Activated CD4-positive, CD25-positive, alpha-beta regulatory T cell (primary cell): ENCODE measurements at places on chromosomes 11 and 22.

- DNase-seq: no peak
These were observed 4.2 kb downstream of the LMO1 start for GRCh38 chr11:8259306-8259959.

DNA sequence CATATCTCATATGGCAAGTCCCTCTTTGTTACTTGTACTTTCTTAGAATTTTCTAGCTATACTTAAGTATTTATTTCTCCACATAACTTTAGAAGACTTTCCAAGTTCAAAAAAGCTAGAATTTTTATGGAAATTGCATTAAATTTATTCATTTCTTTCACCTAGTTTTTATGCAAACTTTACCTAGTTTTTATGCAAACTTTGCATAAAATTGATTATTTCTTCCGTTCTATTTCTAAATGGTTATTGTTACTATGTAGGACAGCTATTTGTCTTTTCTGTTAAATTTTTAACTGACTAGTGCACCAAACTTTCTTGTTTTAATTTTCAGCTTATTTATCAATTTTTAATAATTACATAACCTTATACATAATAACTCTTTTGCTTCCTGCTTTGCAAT, 3.2 kb upstream of the CREBZF start:
- no peak for DNase-seq

DNA sequence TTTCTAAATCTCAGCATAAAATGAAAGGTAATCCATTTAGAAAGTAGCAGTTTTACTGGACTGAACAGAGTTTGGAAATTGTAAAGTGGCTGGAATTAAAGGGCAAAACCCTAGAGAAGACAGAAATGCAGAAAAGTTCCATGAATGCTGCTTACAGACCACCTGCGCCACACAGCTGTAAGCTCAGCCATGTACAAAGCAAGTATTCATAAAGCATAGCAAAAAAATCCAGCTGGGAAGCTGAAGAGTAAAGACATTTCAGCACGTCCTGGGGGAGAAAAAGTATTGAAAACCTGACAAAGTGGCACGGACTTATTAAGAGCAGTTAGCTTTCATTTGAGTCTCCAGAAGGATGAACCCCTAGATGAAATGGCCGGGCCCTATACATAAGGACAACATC, 220.1 kb upstream of the CNTN5 start:
- no peak for DNase-seq

- no peak for DNase-seq
These were observed 15.1 kb downstream of the MCHR1 start for GRCh38 chr22:40694411-40694810.

DNA sequence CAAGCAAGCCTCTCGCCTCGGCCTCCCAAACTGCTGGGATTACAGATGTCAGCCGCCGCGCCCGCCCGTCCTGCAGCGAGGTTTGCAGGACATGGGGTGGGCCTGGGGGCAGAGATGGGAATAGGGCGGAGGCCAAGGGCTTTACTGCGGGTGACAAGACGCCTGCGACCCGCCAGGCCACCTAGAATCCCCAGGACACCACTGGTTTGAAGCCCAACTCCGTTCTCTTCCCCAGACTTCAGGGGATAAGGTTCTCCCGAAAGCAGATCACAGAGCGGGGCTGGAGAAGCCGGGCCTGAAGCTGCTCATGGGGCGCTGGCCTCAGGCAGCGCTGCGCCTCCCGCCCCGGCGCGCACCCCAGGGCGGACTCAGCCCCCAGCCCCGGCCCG, 354 bp downstream of the POLR2L start:
- no peak for DNase-seq

- DNase-seq: no peak
These were observed 90.3 kb downstream of the PAX6 start for GRCh38 chr11:31720671-31721365.

DNA sequence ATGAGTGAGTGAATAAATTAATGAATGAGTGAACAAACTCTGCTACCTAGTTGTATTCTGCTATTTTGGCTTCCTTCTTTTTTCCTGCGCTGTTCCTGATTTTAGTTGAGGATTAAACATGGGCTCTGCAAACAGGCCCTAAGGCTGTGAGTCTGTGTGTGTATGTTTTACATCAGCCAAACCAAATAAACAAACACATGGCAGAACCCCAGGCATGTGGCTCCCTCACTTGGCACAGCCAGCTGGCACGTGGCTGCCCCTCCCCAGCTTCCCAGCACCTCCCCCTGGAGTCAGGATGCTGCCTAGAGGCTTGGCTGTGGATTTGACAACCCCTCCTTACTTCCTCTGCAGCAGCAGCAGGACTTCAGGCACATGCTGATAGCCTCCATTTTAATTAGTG, 593.2 kb downstream of the INSC start:
- no peak for DNase-seq

- no peak for DNase-seq
These were observed 768.7 kb downstream of the ETS1 start for GRCh38 chr11:127818625-127819024.

DNA sequence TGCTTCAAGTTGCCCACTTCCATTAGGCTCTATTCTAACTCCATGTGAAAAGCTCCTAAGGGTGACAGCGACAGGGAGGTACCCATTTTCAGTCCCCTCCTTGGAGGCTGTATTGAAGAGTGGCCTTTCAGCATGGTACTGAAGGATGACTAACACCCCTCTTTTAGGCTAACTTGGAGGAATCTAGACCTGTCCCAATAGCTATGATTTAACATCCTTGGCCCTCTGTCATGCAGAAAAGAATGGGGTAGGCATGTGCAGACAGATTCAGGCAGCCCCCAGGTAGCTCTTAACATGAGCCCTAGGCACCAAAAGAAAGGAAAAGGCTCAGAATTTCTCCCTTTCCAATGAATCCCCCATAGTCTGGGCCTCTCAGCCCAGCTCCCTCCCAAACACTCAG, 89.3 kb upstream of the AMOTL1 start:
- no peak for DNase-seq

DNA sequence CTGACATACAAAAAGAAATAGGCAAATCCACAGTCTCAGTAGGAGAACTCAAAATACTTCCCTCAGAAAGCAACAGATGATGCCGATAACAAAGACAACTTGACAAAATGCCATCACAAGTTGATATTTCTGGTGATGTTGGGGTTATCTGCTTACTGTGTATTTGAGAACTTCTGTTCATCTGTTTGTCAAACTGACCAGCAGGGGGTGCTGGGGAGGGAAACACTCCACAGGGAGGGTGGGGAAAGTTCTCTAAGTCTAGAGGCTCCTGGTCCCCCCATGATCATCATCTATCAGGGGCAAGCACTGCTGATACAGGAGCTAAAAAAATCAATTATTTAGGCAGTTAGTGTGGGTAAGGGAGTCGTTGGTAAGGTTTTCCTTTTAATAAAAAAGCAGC, 19.2 kb downstream of the GLYATL1 start:
- DNase-seq: no peak

DNA sequence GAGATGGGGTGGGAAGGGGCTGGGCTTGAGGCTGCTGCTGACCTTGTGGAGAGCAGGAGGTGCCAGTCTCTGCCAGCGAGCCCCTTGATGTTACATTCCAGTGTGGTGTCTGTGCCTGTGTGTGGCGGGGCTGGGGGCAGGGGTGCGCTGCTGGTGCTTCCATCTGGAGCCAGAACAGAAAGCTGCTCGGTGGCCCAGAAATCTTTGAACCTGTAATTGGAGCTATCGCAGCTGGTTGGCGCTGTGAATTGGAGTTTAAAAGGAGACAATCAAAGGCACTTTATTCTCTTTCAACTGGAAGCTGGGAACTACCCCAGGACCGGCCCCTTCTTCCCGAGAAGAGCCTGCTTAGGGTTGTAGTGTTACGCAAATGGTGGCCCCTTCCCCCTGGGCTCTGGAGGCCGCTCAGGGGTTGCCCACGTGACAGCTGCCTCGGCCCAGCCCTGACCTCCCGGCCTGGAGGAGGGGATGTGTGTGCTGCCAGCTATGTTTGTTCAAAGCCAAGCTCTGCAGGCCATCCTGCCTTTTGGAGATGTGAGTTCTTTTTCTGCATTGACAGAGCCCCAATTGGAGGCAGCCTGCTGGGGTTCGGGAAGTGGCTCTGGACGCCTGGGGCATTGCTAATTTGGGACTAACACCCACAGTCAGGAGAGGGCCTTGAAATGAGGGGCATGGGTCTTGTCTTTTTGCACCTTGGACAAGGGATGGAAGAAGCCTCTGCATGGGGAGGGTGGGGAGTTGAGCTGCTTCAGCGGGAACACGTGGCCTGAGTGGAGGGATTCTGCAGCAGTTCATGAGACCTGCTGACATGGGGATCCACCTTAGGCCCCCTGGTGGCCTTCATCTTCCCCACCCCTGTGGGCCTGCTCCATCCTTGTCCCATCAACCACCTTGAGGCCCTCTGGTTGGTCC, 14.0 kb upstream of the ARSA start:
- DNase-seq: no peak

GRCh38 chr11:15839061-15839460, 517.3 kb downstream of the SOX6 start:
- DNase-seq: no peak

DNA sequence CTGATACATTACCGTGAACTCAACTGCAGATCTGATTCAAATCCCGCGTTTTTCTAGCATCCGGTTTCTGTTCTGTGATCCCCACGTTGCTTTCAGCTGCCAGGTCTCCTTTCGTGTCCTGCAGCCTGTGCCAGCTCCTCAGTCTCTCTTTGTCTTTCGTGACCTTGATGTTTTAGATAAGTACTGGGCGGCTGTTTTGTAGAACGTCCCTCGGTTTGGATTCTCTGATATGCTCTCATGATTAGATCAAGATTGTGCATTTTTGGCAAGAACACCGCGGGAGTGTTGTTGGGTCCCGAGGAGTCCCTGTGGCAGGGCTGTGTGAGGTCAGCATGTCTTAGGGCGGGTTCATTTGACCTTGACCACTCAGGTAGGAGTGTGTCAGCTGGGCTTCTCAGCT, 38.6 kb downstream of the KCNQ1 start:
- no peak for DNase-seq

DNA sequence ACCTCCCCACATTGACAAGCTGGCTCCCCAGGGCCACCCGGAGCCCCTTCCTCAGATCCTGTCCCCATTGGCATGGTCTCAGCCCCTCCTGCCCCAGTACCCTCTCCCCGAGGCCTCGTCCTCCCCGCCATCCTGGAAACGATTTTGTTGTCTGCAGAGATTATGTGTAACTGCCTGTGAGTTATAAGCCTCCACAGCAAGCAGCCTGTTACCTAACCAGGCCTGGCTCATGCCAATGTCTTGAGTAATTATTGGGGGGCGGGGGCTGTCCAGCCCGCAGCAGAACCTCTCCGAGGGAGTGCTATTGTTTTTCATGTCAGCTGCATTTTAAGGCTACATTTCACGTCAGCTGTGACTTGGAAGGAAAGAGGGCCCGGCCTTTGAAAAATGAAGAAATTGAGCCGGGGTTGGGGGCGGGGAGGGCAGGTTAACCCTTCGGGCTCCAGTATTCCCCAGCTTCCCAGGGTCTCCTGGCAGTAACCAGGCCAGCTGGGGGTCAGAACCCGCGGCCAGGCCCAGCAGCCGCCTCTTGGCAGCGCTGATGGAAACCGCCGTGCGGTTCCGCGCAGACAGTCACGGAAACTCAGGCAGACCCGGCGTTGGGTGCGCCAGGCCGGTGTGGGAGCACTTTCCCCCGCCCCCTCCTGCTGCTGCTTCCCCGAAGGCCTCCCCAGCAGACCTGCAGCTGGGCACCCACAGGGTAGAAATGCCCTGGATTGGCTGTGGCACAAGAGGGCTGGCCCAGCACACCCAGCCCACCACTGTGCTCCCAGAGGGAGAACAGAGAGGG, 59.5 kb downstream of the CDKN1C start:
- no peak for DNase-seq

GRCh38 chr11:103749158-103749557, 287.3 kb upstream of the DDI1 start:
- DNase-seq: no peak

- no peak for DNase-seq
These were observed 127.5 kb upstream of the SERPIND1 start for GRCh38 chr22:20646415-20646814.

DNA sequence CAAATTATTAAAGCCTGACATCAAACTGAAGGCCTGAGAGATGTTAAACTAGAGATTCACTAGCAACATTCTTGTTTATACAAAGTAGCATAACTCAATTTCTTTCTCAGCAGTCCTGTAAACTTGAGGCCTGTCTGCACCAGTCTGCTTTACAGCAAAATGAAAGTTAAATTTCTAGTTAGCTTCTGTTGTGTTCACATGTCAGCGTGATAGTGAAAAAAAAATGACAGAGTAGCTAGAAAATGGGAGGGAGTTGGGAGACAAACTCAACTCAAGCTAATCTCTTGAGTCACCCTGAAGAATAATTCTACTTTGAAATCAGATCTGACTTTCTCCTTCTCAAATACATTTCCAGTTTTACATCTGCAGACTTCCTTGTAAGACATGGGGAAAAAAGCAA, 6.5 kb downstream of the RBFOX2 start:
- no peak for DNase-seq

DNA sequence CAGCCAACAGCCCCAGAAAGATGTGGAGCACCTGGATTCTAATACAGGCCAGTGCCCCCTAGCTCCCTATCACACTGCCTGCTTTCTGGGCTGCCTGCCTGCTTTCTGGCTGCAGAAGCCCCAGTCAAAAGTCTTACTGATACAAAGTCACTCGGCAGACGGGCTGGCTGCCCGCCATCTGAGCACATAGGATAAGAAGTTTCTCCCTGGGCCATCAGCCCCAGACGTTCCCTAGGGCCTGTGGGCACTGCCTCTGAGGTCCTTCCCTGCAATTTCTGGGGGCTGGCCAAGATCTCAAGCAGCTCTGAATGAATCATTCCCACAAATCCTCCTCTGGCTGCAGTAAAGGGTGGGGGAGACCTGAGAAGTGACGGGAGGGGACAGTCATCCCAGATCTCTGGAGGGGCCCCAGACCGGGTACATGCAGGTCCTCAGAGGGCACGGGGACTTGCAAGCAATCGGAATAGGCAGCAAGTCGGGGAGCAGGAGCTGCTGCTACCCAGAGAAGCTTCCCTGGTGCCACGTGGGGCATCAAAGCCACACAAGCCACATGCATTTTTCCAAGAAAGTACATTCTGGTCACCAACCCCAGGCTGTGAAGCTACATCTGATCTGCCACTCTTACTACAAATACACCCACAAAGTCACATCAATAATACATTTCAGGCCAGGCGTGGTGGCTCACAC, 4.7 kb downstream of the TPST2 start:
- DNase-seq: no peak

GRCh38 chr11:6604081-6604626, 580 bp downstream of the ILK start:
- no peak for DNase-seq

DNA sequence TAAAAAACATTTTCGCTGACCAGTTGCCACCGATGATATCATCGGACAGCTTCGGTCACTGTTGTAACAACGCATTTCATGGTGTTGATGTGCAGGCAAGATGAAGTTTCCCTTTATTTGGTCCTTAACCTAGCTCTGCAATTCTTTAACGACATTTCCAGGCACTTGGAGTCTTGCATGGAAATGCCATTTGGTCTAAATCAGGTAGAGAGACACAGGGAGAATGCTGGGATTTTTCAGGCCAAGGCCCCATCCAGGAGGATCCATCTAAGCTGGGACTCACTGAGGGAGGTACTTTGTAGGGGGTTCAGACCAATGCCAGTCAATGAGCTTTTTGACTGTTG, 121.5 kb upstream of the RCN1 start:
- DNase-seq: no peak

GRCh38 chr22:46769191-46769675, 6.8 kb downstream of the TBC1D22A start:
- DNase-seq: no peak
